ENCODE measurements at places on chromosomes 1 and 21. TPM values are rescaled to one million over a fixed set of nuclear protein-coding genes. Genes with fewer than 3 reads are reported as not detected.

USH2A gene
- total RNA-seq = not detected

B3GALT2 gene
- total RNA-seq = not detected

OLFML3 gene
- total RNA-seq = 1.1 TPM

SPRR5 gene
- total RNA-seq = not detected

CFAP141 gene
- total RNA-seq = not detected

SPRR2B gene
- not detected for total RNA-seq

ATAD3C gene
- total RNA-seq = 2.0 TPM

MYOG gene
- not detected for total RNA-seq

PROX1 gene
- not detected for total RNA-seq

INTS3 gene
- 56.8 TPM for total RNA-seq

VANGL2 gene
- not detected for total RNA-seq

UBIAD1 gene
- 38.3 TPM for total RNA-seq

RYR2 gene
- total RNA-seq = not detected

PEX19 gene
- total RNA-seq = 66.1 TPM

LRRC3 gene
- total RNA-seq = 0.89 TPM

AADACL4 gene
- not detected for total RNA-seq
